Activated B cell treated with CpG ODN at 0.5 μM for 24 hours (primary cell): ENCODE measurements at places on chromosomes 3 and 15. TPM values are rescaled to one million over a fixed set of nuclear protein-coding genes. Genes with fewer than 3 reads are reported as not detected.

- H3K27me3 ChIP-seq = peaks cover 5% of the 10 kb centered on the region
- H3K36me3 ChIP-seq = peaks cover 5% of the 10 kb centered on the region
- no peaks in the 10 kb centered on the region for H3K4me1 ChIP-seq
- H3K4me3 ChIP-seq = no peak overlapping the region
- no peak for DNase-seq
Observed at GRCh38 chr15:81914734-81915256, 131.0 kb downstream of the MEX3B start.

GRCh38 chr3:13682331-13683013 is 133.5 kb downstream of the FBLN2 start:
- no peak for DNase-seq
- no peaks in the 10 kb centered on the region for H3K4me1 ChIP-seq
- no peak overlapping the region for H3K27ac ChIP-seq
- H3K27me3 ChIP-seq = peaks cover 6% of the 10 kb centered on the region

DNA sequence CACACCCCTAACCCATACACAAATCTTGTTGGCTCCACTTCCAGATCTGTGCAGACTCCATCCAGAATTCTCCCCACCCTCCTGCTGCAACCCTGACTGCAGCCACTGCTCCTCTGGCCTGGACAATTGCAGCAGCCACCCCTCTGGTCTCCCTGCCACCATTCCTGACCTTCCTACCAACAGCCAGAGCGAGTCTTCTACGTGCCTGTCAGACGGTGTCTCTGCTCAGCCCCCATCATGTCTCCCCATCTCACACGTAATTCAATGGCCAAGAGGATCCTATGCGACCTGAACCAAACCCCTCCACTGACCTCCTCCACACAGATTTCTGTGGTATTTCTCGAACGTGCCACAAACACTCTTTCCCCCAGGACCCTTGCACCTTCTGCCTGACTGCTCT is 103.3 kb downstream of the TPRA1 start:
- no peak overlapping the region for H3K27ac ChIP-seq
- no peaks in the 10 kb centered on the region for H3K36me3 ChIP-seq
- no peak overlapping the region for H3K4me3 ChIP-seq
- no peak for DNase-seq
- H3K27me3 ChIP-seq = peaks cover 33% of the 10 kb centered on the region

DNA sequence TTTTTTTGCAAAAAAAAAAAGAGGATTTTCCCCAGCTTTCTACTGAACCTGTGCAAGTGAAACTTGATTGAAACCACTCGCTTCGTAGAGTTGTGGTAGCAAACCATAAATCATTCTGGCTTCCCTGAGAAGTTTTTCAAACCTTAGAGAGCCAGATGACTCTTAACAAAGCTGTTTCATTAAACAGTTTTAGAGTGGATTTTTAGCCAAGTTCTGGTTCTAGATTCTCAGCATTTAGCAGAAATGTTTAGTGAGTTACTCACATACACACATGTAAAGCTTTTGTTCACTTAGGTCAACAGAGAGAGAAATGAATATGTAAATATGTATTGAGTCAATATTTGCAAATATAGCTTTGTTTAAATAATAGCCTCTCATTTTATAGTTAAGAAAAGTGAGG is 18.1 kb upstream of the CCR9 start:
- H3K36me3 ChIP-seq = no peaks in the 10 kb centered on the region
- H3K4me1 ChIP-seq = peaks cover 47% of the 10 kb centered on the region
- no peak for DNase-seq
- H3K27me3 ChIP-seq = peaks cover 4% of the 10 kb centered on the region
- no peak overlapping the region for H3K4me3 ChIP-seq

- DNase-seq = no peak
- peaks cover 37% of the 10 kb centered on the region for H3K27me3 ChIP-seq
- H3K4me3 ChIP-seq = no peak overlapping the region
- no peaks in the 10 kb centered on the region for H3K4me1 ChIP-seq
Observed at GRCh38 chr3:170614214-170614966, 28.5 kb upstream of the SLC7A14 start.

Gene NAALADL2
- 0.56 TPM in 1 of 2 replicates, not detected in the other for total RNA-seq
